ENCODE measurements at places on chromosomes 13 and 19.

DNA sequence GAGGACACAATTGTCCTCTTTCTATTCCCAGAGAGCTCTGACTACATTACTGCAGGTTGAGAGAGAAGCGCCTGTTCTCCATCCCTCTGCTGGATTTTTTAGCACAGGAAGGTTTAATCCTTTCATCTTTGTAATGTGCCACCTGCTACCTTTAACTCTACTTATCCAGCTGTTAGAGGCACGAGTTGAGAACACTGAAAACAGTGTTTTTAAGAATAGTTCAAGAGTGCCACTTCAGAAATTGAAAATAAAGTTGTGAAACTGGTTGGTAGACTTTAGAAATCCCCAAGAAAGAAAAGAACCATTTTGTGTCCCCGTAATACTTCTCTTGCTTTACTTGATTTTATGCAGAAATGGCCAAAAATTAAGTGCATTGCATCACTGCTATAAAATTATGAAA is 20.6 kb downstream of the FREM2 start:
- DNase-seq: no peak

GRCh38 chr13:52851137-52851962 is 2.9 kb upstream of the PCDH8 start:
- no peak for DNase-seq

- no peak for DNase-seq
Measured at GRCh38 chr19:14051980-14052379, 9.9 kb downstream of the PALM3 start.

DNA sequence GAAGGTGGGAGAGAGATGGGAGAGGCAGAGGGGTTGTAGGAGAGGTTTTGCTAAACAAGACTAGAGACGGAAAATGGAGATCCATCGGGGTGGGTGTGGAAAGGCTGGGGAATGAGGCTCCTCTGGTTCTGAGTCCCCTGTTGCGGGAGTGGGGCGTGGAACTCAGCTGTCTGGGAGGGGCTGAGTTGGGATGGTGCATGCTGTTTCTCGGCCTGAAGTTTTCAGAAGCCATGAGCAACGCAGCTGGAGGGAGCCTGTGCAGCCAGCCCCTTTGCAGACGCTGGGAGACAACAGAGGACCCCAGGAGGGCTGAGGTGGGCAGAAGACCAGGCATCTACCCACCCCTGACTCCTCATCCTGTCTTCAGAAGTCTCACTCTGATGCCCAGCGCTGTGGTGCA is 7.4 kb upstream of the GIPR start:
- no peak for DNase-seq

DNA sequence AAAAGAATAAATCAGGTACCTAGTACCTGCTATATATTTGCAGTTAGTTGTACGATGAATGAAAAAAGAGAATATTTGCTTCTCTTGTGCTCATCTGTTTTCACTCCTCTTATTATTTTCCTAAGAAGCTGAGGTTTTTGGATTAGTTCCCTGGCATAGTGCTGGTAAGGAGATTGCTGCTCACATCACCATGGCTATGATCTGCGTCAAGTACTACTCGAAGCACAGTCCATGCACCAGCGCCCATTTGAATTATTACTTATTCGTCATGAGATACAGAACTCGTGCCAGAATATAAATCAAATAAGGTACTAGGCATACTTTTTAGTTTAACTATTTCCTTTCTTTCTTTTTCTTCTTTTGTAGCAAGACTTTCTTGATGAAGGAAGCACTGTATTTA is 7.1 kb downstream of the SERTM1 start:
- no peak for DNase-seq

Data from cortex of kidney (tissue), 1 donor.